ENCODE measurements at places on chromosomes 6 and 20. TPM values are rescaled to one million over a fixed set of nuclear protein-coding genes. Genes with fewer than 3 reads are reported as not detected.
A peak's percentile ranks its signal among the peaks of the same experiment; 100 is the strongest.

GRCh38 chr20:62485062-62485700 lies 9.4 kb upstream of the GATA5 start:
- H3K27me3 ChIP-seq: peaks cover 80% of the 10 kb centered on the region
- peaks cover 25% of the 10 kb centered on the region for H3K4me1 ChIP-seq
- DNase-seq: no peak
- no peak overlapping the region for H3K4me3 ChIP-seq
- H3K27ac ChIP-seq: no peak overlapping the region
- no peaks in the 10 kb centered on the region for H3K36me3 ChIP-seq

- no peak overlapping the region for H3K27ac ChIP-seq
- no peaks in the 10 kb centered on the region for H3K36me3 ChIP-seq
- no peak overlapping the region for H3K4me3 ChIP-seq
- no peak for DNase-seq
- H3K27me3 ChIP-seq: no peaks in the 10 kb centered on the region
These were observed 150.7 kb downstream of the RIMS1 start for GRCh38 chr6:72037006-72037405.

- peak overlapping the region; percentile 99 for H3K27ac ChIP-seq
- peak overlapping the region; percentile 80 for H3K4me3 ChIP-seq
- DNase-seq: no peak
- H3K27me3 ChIP-seq: no peaks in the 10 kb centered on the region
- peaks cover 32% of the 10 kb centered on the region for H3K36me3 ChIP-seq
- H3K4me1 ChIP-seq: peaks cover 48% of the 10 kb centered on the region
These were observed 3.5 kb downstream of the TENT5A start for GRCh38 chr6:81748994-81749393.

- DNase-seq: no peak
- no peaks in the 10 kb centered on the region for H3K36me3 ChIP-seq
- H3K27ac ChIP-seq: no peak overlapping the region
- H3K27me3 ChIP-seq: no peaks in the 10 kb centered on the region
These were observed 67.8 kb downstream of the TIAM2 start for GRCh38 chr6:155062866-155063341.

DNA sequence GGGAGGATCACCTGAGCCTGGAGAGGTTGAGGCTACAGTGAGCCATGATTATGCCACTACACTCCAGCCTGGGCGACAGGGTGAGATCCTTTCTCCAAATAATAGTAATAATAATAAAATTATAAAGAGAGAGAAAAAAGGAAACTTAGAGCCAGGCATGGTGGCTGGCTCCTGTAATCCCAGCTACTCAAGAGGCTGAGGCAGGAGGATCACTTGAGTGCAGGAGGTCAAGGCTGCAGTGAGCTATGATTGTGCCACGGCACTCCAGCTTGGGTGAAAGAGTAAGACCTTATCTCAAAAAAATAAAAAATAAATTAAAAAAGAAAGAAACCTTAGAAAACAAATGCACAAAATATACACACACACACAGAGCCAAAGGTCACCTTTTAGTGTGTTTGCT lies 5.2 kb upstream of the SAMHD1 start:
- H3K27me3 ChIP-seq: no peaks in the 10 kb centered on the region
- H3K36me3 ChIP-seq: no peaks in the 10 kb centered on the region
- no peak overlapping the region for H3K27ac ChIP-seq
- DNase-seq: no peak
- no peaks in the 10 kb centered on the region for H3K4me1 ChIP-seq
- H3K4me3 ChIP-seq: no peak overlapping the region

GRCh38 chr20:58160451-58161061 lies 67.9 kb downstream of the ANKRD60 start:
- no peaks in the 10 kb centered on the region for H3K4me1 ChIP-seq
- no peak for DNase-seq
- H3K4me3 ChIP-seq: no peak overlapping the region
- H3K27ac ChIP-seq: no peak overlapping the region

DNA sequence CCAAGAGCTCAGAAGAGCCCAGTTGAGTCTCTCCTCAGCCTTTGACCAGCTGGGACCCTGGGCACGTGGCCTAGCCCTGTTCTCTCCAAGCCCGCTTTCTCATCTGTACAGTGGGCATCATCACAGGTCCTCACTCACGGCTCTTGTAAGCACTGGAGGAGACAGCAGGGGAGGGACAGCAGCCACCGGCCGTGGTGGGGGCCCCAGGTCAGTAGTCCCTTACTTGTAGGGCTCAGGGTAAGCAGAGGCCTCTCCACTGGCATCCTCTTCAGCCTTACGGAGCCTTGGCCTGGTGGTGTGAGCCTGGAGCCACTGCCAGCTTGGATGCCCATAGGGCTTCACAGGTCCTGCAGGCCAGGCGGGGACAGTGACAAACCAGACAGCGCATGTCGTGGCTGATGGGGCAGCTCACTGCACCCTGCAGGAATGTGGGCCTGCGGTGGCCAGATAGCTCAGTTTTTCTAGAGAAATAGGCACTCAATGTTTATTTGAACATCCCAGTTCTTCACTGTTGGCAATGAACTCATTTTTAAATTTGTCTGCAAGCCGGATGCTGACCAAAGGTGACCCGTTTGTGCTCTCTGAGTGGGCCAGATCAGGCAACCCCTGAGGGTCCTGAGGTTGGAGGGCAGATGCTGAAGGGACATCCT lies 65.1 kb downstream of the ADNP start:
- H3K27me3 ChIP-seq: no peaks in the 10 kb centered on the region
- H3K27ac ChIP-seq: no peak overlapping the region
- H3K4me3 ChIP-seq: no peak overlapping the region
- DNase-seq: peak; percentile 27

DNA sequence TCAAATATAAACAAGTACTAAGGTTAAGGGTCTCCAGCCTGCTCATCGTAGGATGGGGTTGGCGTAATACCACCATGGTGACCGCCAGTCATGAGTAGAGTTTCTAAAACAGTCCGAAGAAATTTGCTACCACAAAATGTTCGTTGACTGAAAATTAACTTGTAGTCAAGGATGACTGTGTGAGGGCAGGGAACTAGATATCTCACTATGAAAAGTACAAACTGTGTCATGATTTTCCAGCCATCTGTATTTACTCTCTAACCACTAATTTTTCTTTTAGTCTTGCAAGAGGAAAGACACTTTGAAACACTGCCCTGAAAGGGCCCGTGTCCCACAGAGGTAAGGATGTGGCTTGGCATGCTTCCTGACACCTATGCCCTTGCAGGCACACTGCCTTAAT lies 99.7 kb downstream of the IRF4 start:
- H3K27me3 ChIP-seq: no peaks in the 10 kb centered on the region
- H3K4me3 ChIP-seq: no peak overlapping the region
- H3K27ac ChIP-seq: no peak overlapping the region
- H3K36me3 ChIP-seq: peaks cover 69% of the 10 kb centered on the region
- no peaks in the 10 kb centered on the region for H3K4me1 ChIP-seq

- peaks cover 2% of the 10 kb centered on the region for H3K4me1 ChIP-seq
- no peaks in the 10 kb centered on the region for H3K36me3 ChIP-seq
- H3K27ac ChIP-seq: no peak overlapping the region
- H3K27me3 ChIP-seq: peaks cover 3% of the 10 kb centered on the region
- H3K4me3 ChIP-seq: no peak overlapping the region
These were observed 1.1 kb upstream of the GLO1 start for GRCh38 chr6:38703949-38704590.

GRCh38 chr6:62803094-62803493 lies 408.2 kb upstream of the FKBP1C start:
- H3K27ac ChIP-seq: no peak overlapping the region
- DNase-seq: no peak
- no peaks in the 10 kb centered on the region for H3K4me1 ChIP-seq
- H3K36me3 ChIP-seq: no peaks in the 10 kb centered on the region

DNA sequence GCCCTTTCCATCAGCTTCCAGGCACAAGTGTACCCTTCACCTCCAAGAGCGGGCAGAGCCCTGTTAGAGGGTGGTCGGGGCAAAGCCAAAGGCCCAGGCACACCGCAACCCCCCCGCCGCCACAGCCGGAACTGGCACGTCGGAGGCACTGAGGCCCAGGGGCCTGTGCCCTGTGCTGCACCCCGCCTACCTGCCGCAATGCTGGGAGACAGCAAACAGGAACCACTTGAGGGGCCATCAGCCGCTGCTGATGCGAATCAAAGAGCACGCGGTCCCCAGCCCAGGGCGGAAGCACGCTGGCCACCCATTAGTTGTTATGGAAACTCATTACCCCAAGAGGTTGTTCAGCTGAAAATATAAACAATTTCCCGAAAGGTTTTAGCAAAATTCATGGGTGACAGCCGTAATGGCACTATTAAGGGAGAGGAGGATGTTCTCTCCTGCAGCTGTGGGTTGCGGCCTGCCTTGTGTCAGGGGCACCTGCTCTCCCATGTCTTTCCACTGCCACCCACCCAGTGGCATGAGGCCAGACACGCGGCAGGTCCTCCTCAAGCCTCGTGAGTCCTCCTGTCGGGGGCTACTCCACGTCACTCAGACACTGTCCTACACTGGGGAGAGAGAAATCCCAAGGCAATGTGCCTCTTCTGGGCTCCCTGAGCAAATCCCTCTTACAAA lies 65.3 kb downstream of the EDN3 start:
- no peak overlapping the region for H3K27ac ChIP-seq
- H3K4me1 ChIP-seq: no peaks in the 10 kb centered on the region
- no peaks in the 10 kb centered on the region for H3K36me3 ChIP-seq
- no peak overlapping the region for H3K4me3 ChIP-seq
- H3K27me3 ChIP-seq: no peaks in the 10 kb centered on the region
- DNase-seq: no peak

DNA sequence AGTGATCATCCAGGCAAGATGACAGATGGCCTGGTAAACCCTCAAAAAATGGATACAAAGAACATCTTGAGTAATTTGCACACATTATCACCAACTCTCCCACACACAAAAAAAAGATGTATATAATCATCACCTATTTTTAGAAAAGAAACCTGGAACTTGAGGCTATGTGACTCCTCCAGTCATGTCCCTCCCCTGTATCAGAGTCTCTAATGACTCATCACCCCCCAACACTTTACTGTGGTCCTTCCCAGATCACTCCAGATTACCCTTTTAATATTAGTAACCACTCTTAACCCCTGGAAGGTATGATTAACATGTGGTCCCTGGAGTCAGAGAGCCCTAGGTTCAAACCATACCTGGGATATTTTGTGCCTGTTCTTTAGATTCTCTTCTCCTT lies 144.8 kb downstream of the ZNF217 start:
- no peak overlapping the region for H3K4me3 ChIP-seq
- DNase-seq: no peak
- no peak overlapping the region for H3K27ac ChIP-seq
- H3K27me3 ChIP-seq: no peaks in the 10 kb centered on the region
- H3K4me1 ChIP-seq: peaks cover 3% of the 10 kb centered on the region
- H3K36me3 ChIP-seq: no peaks in the 10 kb centered on the region

- no peak overlapping the region for H3K4me3 ChIP-seq
- no peaks in the 10 kb centered on the region for H3K4me1 ChIP-seq
- H3K27ac ChIP-seq: no peak overlapping the region
These were observed 201.0 kb upstream of the FOXQ1 start for GRCh38 chr6:1110941-1111349.

- peaks cover 40% of the 10 kb centered on the region for H3K4me1 ChIP-seq
- no peak overlapping the region for H3K4me3 ChIP-seq
- no peak overlapping the region for H3K27ac ChIP-seq
- DNase-seq: no peak
- H3K27me3 ChIP-seq: no peaks in the 10 kb centered on the region
These were observed 154.8 kb downstream of the PTPRK start for GRCh38 chr6:128365520-128366160.

DNA sequence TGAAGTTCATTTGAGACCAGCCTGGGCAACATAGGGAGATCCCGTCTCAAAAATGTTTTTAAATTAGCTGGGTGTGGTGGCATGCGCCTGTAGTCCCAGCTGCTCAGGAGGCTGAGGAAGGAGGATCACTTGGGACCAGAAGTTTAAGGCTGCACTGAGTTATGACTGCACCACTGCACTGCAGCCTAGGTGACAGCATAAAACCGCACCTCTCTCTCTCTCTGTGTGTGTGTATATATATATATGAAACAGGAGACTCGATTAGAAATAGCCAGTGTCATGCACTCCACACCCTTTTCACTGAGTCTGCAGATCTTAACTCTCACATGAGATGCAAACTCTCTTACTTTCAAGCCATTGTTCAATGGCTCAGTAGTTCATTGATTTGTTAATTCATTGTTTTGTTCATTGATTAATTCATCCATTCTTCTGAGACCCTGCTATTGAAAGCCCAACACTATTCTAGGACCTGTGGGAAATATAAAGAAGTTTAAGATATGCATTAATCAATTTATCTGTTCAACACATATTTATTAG lies 52.4 kb upstream of the MRPS10 start:
- H3K4me1 ChIP-seq: no peaks in the 10 kb centered on the region
- no peak for DNase-seq
- H3K36me3 ChIP-seq: peaks cover 17% of the 10 kb centered on the region
- H3K4me3 ChIP-seq: no peak overlapping the region
- H3K27ac ChIP-seq: no peak overlapping the region
- no peaks in the 10 kb centered on the region for H3K27me3 ChIP-seq

DNA sequence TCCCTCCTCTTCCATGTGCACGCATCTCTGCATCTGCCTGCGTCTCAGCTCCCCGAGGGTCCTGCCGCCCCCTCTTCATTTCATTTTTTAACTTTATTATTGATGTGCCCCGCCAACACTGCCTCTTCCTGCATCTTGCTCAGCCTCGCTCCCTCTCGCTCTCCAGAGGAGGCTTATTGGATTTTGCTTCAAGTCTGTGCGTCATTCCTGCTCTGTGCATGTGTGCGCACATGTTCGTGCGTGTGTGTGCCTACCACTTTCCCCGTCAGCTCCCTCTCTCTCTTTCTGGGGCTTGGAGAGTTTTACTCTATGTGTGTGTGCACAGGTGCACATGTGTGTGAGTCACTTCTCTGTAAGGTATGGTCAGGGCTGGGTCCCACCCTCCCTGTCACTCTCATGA lies 71.8 kb upstream of the NNAT start:
- DNase-seq: no peak
- H3K4me3 ChIP-seq: no peak overlapping the region
- no peaks in the 10 kb centered on the region for H3K36me3 ChIP-seq
- no peak overlapping the region for H3K27ac ChIP-seq
- no peaks in the 10 kb centered on the region for H3K27me3 ChIP-seq

DNA sequence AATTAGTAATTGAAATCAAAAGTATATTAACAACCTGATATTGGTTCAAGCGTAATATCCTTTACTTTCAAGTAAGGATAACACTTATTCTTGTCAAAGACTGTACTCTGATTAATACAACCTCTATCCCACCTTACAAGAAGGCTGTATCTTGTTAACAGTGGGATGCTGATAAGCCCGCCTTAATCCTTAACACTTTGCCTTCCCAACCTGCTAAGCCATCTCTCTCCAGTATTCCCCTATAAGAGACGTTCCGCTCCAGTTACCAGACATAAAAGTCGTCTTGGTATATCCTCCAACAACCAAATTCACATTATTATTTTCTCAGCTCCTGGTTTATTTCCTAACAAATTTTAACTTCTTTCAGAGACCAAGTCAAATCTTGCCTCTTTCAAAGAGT lies 2.0 kb downstream of the BTBD9 start:
- DNase-seq: no peak
- H3K36me3 ChIP-seq: no peaks in the 10 kb centered on the region
- no peak overlapping the region for H3K27ac ChIP-seq
- H3K4me3 ChIP-seq: no peak overlapping the region
- H3K4me1 ChIP-seq: peaks cover 39% of the 10 kb centered on the region

GRCh38 chr20:50107796-50108331 lies 5.1 kb downstream of the UBE2V1 start:
- H3K4me3 ChIP-seq: no peak overlapping the region
- peak overlapping the region; percentile 28 for H3K27ac ChIP-seq
- no peaks in the 10 kb centered on the region for H3K27me3 ChIP-seq
- H3K36me3 ChIP-seq: no peaks in the 10 kb centered on the region
- no peak for DNase-seq

Gene LST1
- 58.0 TPM for total RNA-seq

Gene MDN1
- 18.5 TPM for total RNA-seq

Gene ASCC3
- total RNA-seq: 18.5 TPM

Gene RPL10A
- total RNA-seq: 482 TPM

Gene SMLR1
- total RNA-seq: not detected

Gene RCAN2
- 244 TPM for total RNA-seq

Gene CPNE5
- 41.5 TPM for total RNA-seq
